ENCODE measurements at places on chromosomes 11 and 22.

- DNase-seq = no peak
Measured at GRCh38 chr11:71244116-71244810, 8.1 kb downstream of the SHANK2 start.

DNA sequence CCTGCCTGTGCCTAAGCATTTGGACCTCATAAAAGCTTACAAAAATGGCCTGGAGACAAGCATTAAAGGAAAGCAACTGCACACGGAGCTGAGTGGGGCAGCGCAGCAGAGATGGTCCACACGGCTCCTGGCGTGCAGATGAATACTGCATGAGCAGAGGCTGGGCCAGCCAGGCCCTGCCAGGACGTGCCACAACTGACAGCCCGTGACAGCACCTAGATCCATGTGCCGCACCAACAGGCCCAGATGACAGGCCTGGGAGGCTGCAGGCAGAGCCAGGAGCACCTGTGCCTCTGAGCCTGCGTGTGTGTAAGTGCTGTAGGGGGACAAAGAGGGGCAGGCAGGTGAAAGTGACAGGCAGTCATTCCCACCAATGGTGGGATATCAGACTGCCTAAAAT lies 33.4 kb downstream of the MICAL3 start:
- DNase-seq = no peak

GRCh38 chr11:69642913-69643632 lies 2.1 kb downstream of the CCND1 start:
- peak; percentile 72 for DNase-seq

DNA sequence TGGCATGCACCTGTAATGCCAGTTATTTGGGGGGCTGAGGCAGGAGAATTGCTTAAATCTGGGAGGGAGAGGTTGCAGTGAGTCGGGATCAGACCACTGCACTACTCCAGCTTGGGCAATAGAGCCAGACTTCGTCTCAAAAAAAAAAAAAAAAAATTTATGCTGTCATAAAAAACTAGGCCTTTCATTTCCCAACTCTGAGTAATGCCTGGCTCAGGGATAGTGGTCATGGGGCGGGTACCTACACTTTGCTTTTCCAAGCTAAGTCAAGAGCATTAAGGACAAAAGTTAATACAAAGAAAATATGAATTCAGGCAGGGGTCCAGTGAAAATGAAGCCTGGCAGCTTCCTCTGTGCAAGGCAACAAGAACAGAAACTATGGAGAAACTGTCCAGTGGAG lies 16.3 kb downstream of the CPSF7 start:
- no peak for DNase-seq

DNA sequence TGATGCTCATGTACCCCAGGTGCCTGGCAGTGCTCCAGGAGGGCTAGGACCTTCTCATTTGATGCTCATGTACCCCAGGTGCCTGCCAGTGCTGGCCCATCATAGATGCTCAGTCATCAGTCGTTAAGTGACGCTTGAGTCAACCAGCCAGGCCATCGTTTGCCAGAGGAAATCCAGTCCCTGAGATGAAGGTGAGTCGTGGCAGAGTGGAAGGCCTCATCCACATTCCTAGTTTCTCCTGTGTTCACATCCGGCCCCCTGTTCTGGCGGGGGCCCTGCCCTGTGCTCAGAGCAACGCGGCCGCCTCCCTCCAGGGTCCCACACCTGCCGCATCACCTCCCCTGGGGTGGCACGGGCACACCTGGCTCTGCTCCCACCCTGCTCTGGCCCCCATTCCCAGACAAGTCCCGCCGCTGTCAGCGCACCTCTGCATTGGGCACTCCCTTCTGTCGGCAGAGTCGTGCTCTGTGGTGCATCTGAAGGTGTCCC lies 279.9 kb downstream of the BRD1 start:
- no peak for DNase-seq

DNA sequence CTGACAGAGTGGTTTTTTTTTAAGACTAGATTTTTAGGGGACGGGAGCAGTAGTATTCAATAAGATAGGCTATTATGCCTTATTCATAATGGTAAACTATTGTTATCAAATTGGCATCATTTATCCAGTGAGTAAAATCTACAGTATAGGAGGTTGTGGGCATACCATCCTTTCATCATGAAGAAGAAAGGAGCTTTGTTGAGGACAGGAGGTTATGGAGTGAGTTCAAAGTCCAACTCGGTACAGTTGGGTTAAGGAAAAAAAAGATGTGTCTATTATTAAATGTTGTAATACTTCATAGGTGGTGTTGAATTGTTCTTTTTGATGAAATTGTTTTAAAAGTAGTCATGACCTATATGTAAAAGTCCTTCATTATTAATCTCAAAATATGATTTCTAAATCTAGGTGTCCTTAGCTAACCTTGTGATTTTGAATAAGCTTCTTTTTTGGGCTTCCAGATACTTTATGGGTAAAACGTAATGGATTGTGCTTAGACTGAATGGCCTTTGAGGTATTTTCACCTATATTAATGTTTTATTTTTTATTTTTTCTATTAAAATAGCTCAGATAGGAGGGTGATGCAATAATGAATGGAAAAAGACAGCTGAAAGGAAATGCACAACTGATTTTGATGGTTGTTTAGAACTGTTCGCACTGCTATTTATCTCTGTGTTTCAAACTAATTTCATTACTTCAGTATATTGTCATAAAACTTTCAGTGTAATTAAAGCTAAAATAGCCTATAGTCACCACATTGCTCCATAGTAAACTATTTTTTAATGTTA lies 15.3 kb upstream of the CNTF start:
- no peak for DNase-seq

DNA sequence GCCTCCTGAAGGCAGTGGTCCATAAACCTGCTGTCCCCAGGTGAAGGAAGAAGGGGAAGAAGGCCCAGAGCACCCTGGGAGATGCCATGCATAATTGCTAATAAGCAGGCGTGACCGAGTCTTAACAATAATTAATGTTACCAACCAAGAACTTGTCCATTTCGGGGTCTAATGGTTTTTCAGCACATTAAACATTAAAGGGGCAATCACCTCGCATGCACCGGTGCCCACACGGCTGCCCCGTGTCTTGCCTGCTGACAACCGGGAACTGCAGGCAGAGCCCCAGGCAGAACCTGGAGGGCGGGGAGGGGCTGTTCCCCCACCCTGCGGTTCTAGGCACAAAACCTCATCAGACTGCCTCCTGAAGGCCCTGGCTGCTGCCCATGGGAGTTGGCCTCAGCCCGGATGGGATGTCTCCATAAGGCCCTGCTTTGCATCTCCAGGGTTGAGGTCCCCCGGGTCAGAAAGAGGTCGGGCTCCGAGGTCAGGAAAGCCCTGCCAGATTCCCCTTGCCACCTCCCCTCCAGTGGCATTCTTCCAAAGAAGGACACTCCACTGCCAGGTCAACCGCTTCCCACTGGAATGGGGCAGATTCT lies 169.0 kb downstream of the BUD13 start:
- DNase-seq = no peak

DNA sequence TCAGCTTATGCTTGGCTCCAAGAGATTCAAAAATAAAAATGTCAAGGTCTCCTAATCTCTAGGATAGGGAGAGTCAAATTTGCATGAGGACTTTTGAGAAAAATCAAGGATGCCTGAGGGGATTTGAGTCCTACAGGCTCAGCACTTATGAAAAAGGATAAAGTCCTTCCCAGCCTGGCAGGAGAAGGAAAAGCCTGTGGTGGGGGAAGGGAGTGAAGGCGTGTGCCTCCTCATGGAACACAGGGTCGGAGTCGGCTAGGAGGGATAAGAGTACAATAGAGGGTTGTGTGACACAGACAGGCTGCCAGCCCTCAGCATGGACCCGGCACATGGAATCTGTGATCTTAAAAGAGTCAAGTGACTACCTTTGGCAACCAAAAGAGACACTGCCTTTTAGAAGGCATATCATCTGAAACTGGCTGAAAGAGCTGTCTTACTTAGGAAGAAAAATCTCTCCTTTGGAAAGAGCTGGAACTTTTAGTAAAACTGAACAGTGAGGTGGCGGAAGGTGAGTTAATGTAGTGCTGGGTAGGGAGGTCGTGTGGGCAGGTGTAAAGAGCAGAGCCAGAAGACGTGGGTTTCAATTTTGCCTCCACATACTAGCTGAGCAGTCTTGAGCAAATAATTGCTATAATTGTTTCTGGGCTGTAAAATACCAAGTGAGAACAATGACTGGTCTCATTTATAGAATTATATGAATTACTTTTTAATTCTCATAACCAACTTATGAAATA lies 58.8 kb upstream of the RDX start:
- no peak for DNase-seq

DNA sequence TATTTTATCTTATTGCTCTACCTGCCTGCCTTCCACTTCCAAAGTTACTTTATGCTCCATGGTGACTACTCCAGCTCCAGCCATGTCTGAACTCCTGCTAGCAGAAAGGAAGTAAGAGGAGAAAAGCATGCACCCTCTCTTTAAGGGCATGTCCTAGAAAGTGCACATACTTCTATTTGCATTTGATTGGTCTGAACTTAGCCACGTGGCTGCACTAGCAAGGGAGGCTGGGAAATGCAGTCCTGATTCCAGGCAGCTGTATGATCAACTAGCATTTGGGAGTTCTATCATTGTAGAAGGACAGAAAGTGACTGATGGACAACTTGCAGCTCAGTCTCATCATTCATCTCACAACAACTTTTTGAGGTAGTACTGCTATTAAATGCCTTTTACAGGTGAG lies 515.7 kb downstream of the BUD13 start:
- DNase-seq = no peak

DNA sequence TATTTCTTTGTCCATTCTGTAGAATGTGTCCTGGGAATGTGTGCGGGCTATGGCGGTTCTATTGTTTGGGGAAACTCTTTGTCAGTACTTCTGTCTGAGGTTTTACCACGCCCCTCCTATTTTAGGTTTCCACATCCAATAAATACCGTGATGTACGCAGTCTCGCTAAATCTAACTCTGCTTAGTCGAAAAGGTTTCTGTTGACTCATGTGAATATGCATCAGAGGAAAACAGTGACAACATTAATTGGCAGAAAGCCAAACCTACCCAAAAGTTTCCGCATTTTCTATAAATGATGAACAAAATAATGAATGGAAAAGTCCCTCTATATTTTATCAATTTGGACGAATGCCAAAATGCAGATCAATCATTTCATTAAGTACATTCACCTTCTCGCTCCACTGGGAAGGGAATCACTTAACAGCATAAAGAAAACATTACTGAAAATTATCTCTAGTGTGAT lies 143.4 kb downstream of the MAML2 start:
- no peak for DNase-seq

- DNase-seq = peak; percentile 49
Measured at GRCh38 chr11:12043959-12044791, 35.7 kb upstream of the DKK3 start.

DNA sequence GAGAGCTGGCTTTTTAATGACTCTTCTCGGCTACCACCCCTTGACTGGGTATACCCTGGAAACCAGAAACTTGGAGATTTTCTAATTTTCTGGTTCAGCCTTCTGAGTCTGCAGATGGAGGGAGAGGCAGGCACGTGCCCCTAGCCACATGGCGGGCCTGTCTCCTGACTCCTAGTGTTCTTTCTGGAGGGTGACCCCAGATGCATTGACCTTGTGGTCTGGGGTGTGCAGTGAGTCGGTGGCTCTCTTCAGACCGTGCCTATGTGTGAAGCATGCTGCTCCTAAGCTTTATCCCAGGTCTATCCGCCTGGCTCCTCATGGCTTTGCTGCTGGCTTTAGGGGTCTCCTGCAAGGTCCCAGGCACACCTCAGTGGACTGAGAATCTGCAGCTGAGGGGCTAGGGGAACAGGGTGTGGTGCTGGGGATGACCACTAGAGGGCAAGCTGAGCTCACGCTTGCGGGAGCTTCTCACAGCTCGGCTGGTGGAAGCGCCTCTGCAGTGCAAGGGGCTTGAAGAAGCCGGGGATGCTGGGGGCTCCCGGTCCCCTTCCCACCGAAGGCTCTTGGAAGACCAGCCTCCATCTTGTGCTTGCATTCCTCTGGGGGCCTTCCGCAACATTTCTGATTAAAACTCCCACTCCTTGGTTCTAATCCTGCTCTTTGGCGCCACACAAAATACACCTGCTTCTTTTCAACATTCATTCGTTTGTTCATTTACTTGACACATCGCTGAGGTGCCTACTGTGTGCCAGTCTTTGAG lies 51.8 kb downstream of the OTOG start:
- DNase-seq = peak; percentile 58

DNA sequence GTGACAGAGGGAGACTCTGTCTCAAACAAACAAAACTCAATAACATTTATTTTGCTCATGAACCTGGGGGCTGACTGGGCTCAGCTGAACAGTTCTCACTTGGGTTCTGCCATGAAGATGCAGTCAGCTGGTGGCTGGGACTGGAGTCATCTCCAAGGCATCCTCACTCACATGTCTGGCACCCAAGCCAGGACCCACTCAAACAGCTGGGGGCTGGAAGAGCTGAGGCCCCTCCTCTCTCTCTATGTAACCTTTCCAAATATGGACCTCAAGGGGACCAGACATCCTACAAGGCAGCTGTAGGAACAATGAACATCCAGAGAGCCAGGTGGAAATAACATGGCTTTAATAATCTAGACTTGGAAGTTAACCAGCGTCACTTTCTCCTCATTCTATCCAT lies 16.8 kb downstream of the HSPA8 start:
- no peak for DNase-seq

GRCh38 chr11:74169738-74170458 lies 904 bp downstream of the C2CD3 start:
- DNase-seq = no peak

GRCh38 chr11:35257281-35257680 lies 118.3 kb downstream of the CD44 start:
- no peak for DNase-seq

GRCh38 chr11:102552020-102552419 lies 21.5 kb upstream of the MMP7 start:
- no peak for DNase-seq

DNA sequence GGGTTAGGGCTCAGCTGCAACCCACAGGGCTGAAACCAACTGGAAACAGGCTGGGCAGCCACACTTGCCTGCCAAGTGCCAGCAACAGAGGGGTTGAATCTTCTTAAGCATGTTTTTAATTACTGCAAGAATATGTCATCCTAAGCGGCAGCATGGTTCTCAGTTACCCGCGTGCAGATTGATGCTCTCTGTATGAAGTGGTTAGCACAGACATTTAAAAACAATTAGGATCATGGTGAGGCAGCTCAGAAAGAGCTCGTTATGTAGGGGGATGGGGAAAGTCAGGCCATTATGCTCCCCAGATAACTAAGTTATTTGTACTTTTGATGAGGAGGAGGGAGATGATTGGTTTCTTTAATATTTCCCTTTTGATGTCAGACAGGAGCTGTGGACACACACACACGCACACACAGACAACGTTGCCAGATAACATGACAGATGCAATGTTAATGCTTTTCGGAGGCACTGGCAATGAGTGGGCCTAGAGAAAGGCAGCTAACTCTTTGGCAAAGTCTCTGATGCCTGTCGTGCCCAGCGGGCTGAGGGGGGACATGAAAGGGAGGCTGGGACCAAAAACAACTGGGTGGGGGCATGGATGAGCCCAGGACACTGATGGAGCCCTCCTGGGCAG lies 389.7 kb downstream of the NXPE2 start:
- no peak for DNase-seq

- no peak for DNase-seq
Measured at GRCh38 chr11:7905961-7906429, 25.1 kb downstream of the OR10A6 start.

All from activated T-cell treated with anti-CD3 and anti-CD28 coated beads for 4 hours (primary cell).